ENCODE measurements at places on chromosomes 4 and X. TPM values are rescaled to one million over a fixed set of nuclear protein-coding genes. Genes with fewer than 3 reads are reported as not detected.

DNA sequence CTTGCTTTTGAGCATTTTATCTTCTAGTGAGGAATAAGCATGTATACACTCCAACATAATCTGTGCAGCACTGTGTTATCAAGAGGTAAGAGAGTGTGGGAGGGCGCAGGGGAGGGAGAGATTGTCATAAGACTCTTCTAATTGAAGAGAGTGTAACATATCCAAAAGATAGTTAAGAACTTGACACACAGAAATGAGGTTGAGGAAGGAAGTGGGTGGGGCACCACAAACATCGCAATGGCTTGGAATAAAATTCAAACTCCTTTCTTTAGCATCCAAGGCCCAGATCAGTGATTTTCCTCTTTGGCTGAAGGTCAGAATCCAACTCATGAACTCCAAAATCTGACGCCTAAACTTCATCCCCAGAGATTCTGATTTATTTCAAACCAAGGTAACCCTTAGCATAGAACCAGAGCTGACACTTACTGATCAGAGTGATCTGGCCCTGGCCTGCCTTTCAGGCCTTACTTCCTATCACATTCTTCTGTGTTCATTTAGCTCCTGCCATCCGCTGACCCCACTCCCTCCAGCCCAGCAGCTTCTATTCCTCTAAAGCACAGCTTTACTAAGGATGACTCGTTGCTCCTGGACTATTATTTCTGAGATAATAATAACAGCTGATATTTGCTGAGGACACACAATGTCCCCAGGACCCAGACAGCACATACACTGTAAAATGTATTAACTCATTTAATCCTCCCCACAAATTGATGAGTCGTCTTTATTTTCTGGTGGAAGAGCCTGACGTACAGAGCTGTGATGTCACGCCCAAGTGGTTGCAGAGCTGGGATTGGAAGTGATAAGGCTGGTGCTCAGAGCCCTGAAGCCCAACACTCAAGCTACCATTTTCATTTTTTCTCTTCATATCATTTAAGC is 10.6 kb upstream of the CTSO start:
- no peak for DNase-seq

- DNase-seq = no peak
Measured at GRCh38 chr4:1658581-1658980, 25.5 kb downstream of the FAM53A start.

GRCh38 chr4:105510245-105510644 is 36.4 kb upstream of the PPA2 start:
- DNase-seq = no peak

DNA sequence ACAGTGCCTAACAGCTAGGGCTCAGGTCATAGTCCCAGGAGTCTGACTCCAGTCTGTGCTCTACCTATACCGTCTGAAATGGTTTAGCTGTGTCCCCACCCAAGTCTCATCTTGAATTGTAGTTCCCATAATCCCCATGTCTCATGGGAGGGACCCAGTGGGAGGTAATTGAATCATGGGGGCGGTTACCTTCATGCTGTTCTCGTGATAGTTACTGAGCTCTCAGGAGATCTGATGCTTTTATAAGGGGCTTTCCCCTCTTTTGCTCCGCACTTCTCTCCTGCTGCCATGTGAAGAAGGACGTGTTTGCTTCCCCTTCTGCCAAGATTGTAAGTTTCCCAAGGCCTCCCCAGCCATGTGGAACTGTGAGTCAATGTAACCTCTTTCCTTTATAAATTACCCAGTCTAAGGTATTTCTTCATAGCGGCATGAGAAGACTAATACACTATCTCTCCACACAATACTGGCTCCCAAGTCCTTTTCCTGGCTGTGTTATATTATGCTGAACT is 110.8 kb downstream of the AFAP1 start:
- DNase-seq = no peak

DNA sequence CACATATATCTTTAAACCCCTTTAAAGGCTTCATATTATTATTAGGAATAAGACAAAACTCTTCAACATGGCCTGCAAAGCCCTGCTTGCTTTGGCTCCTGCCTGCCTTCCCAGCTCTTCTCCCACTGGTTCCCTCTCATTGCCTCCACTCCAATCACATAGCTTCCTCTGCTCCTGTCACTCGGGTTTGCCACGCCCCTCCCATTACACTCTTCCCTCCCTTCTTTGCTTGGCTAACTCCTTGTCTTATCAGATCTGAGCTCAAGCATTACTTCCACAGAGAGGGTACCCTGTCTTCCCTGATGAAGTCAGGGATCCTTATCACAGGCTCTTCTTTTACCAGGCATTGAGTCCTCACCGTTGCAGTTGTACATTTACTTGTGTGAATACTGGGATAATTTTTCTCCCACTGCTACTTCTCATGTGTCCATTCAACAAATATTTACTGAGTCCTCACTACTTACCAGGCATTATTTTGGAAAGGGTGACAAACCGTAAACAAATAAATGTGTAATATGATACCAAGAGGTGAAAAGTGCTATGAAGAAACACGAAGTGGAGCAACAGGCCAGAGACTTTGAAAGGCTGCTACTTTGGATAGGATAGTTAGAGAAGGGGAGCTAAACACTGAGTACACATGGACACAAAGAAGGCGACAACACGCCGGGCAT is 3.2 kb upstream of the VGLL1 start:
- DNase-seq = no peak

- DNase-seq = no peak
Measured at GRCh38 chr4:173685831-173686210, 155.8 kb upstream of the HAND2 start.

GRCh38 chr4:110704748-110705439 is 82.0 kb upstream of the PITX2 start:
- no peak for DNase-seq

GRCh38 chr4:113434247-113434587 is 327.3 kb downstream of the CAMK2D start:
- no peak for DNase-seq

GRCh38 chr4:25089051-25089763 is 58.5 kb upstream of the LGI2 start:
- DNase-seq = no peak

DNA sequence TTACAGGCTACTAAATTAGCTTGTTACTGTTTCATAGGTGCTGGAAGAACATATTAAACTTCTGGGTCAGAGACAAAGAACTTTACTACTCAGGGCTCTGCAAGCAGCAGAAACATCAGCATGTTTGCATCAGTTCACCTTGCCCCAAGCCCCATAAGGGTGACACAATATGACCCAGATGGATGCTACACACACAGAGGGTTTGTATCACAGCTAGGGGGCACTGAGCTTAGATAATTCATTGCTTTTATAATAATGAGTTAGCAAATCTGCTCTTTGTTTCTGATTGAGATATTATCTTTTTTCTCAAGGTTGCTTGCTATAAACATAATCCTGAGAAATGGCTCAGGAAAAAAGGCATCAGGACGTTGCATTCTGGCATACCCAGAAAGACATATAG is 4.8 kb upstream of the SYNPO2 start:
- no peak for DNase-seq

GRCh38 chrX:131058136-131058868 is at the start of gene ARHGAP36:
ARHGAP36 (plus strand) TSS chrX:131058346; CDS start chrX:131081666, 23,320 bp downstream.
- no peak for DNase-seq

DNA sequence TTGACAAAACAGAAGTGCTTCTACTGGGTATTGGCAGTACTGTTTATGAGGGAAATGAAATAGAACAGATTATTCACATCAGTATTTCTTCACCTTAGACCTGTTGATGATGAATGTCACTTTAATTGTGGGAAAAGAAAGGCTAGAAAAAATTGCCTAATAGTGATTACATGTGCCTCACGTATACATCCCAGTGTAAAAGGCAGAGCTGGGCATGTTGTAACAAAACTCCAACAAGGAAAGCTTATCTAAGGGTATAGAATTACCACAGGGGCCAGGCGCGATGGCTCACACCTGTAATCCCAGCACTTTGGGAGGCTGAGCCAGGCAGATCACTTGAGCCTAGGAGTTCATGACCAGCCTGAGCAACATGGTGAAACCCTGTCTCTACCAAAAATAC is 4.2 kb downstream of the PGM2 start:
- DNase-seq = no peak

DNA sequence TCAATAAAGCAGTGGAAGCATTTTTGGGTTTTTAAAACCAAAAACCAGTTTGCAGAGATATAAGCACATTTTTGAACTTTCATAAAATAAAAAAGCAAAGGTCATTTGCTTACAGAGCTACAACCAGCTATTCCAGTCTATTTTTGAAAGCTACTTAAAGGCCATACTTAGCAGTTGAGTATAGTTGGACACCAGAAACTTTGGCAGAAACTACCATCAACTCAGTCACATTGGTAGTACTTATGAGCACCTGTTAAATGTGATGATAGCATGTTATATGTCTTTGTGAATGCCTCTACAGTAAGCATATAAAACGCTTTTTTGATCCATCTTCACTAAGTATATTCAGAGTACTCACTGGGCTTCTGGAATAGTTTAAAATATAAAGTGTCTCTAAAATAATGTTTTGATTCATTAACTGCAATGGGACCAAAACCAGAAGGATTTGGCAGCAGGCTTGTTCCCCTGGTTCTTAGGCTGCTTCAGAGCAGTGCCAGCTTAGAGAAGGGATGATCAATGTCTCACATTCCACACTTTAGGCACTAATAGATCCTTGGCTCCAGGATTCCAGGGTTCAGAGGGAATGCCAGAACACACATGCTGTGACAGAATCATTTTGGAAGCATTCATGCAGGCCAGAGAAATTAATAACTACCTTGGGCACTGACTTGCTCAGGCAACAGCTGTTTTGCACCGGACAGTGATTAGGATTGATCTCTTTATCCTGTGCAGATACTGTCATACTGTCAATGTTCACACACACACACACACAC is 103.9 kb downstream of the IQCM start:
- DNase-seq = no peak

DNA sequence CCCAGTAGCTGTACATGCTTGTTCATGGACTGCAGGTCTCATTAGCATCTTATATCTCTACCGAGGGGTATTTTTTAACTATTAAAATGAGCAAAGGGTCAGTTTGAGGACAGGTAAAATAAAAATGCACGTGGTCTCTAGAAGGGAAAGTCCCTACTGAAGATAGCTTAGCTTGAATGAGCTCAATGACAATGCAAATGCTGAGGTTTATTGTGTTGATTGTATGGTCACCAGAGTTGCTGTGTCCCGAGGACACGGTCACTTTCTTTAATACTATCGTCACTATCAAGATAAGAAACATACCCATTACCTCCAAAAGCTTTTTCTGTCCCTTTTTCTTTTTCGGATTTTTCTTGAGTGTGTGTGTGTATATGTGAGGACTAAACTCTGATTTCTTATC is 250.5 kb upstream of the PRKX start:
- DNase-seq = no peak

DNA sequence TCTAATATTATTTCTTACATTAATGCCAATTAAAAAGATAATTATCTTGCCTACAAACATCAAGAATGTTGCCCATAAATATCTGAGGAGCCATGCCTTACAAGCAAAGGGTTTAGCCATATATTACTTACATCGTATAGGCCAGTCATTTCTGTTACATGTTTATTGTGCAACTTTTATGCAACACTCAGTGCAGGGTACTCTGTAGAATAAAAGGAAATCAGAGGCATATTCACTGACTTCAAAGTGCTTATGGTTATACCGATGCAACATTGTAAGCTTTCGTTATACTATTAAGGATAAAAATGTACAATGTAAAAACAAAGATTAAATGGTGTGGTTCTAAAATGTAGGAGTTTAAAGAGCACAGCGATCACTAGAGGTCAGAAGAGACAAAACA is 315.9 kb downstream of the PCDH10 start:
- DNase-seq = no peak

DNA sequence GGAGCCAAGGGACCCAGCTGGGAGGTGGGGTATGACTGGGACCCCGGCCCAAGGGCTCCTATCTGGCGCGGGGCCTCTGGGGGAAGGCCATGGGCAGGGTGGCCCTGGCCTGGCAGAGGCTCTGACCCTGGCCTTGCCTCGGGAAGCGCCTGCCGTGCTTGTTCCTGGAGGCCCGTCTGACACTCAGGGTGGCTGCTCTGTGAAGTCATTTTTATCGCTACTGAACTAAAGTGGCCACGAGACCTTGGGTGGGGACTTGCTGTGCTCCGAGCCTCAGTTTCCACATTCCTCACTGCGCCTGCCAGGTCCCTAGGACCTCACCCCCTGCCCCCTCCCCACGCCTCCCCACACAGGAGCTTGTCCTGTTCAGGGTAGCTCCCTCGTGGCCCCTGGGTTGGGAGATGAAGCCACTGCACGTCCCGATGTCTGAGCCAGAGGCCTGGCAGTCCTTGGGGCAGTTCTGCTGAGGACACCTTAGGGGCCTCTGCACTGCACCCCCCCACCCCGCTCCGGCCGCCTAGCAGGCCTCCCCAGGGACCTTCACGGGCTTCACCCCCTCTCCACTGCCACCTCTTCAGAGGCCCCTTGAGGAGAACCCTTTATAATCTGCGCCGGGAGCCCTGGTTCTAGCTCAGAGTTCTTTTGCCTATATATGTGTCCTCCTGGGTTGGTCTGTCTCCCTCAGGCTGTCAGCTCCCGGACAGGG is 639 bp upstream of the SORCS2 start:
- DNase-seq = no peak

GRCh38 chrX:134369576-134369975 is 90.4 kb upstream of the HPRT1 start:
- DNase-seq = no peak

- no peak for DNase-seq
Measured at GRCh38 chr4:73759357-73759756, 19.0 kb downstream of the CXCL8 start.

DNA sequence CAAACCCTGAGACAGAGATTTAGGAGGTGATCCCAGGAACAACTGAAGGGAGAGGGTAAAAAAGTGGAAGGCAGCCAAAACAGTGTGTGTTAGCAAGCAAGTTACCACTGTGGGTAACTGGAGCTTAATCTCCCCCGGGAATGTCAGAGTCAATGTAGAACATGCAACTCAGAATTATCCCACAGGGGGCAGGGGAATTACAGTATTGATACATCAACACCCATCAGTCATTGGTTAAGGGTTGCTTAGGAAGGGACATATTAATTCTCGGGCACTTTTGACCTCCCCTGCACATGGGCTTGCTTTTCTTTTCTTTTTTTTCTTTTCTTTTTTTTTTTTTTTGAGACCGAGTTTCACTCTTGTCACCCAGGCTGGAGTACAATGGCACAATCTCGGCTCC is 29.3 kb downstream of the CXorf58 start:
- DNase-seq = no peak

Gene GUCY1B1
- total RNA-seq = 0.26 TPM

Gene GLOD5
- total RNA-seq = not detected

Gene ARX
- total RNA-seq = not detected

Gene NOX1
- total RNA-seq = not detected

Gene FGFR3
- 0.39 TPM for total RNA-seq

Gene LUZP4
- total RNA-seq = not detected

Gene CCNI
- total RNA-seq = 253 TPM

Gene HSFX2
- not detected for total RNA-seq

Gene BST1
- 0.93 TPM for total RNA-seq

Gene STATH
- total RNA-seq = not detected

Gene RASL11B
- 1.6 TPM for total RNA-seq

Gene SORBS2
- not detected for total RNA-seq
